ENCODE measurements at places on chromosomes 4 and X. TPM values are rescaled to one million over a fixed set of nuclear protein-coding genes. Genes with fewer than 3 reads are reported as not detected.

- no peak for DNase-seq
Measured at GRCh38 chrX:24017674-24018073, 9.3 kb downstream of the KLHL15 start.

- no peak for DNase-seq
Measured at GRCh38 chrX:39158801-39159657, 357.8 kb downstream of the MID1IP1 start.

SHROOM2 gene
- total RNA-seq: 1.1 TPM

DNA sequence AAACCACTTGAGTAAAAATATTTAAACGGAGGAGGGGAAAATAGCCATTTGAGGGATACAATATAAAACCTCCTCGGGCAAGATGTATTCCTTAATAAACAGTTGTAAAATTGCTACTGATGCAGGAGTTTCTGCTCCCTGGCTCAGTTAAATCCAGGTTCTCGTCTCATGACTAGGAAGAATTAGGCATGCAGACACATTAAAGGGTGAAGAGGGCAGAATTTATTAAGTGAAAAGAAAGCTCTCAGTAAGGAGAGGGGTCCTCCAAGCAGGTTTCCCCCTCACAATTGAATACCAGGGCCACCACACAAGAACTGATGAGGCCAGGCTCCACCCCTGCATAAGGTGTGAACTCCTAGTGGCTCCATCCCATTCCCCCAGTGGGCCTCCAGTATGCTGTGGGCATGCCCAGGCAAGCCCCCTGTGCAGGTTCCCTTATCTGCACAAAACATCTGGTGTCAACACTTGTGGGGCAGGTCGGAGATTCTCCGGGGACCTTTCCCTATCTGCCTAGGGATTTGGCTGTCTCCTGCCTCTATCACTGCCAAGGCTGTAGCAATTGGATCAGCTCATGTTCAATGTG, 80.4 kb downstream of the HS6ST2 start:
- DNase-seq: no peak

OPHN1 gene
- total RNA-seq: 3.1 TPM

GRCh38 chr4:53961351-53961750, 103.1 kb downstream of the CHIC2 start:
- DNase-seq: no peak

- no peak for DNase-seq
Measured at GRCh38 chr4:115850799-115851509, 737.5 kb upstream of the NDST4 start.

GRCh38 chrX:19887911-19888879, 795 bp upstream of the SH3KBP1 start:
- DNase-seq: peak; percentile 40

GRCh38 chrX:78710171-78710570, 37.3 kb upstream of the LPAR4 start:
- no peak for DNase-seq

GRCh38 chr4:91128519-91128918, 1001.3 kb downstream of the CCSER1 start:
- DNase-seq: no peak

GRCh38 chr4:170026253-170027021, at the start of gene MFAP3L:
Gene MFAP3L (minus strand): TSS chr4:170026395. CDS start chr4:170005877, 20,518 bp downstream.
- peak; percentile 91 for DNase-seq

- DNase-seq: no peak
Measured at GRCh38 chr4:113170805-113171468, 121.5 kb downstream of the ANK2 start.

GRCh38 chr4:139175646-139176301, 1.2 kb downstream of the ELF2 start:
- no peak for DNase-seq

HERC5 gene
- 3.7 TPM for total RNA-seq

GRCh38 chr4:141350122-141350905, 129.6 kb downstream of the ZNF330 start:
- DNase-seq: no peak

DNA sequence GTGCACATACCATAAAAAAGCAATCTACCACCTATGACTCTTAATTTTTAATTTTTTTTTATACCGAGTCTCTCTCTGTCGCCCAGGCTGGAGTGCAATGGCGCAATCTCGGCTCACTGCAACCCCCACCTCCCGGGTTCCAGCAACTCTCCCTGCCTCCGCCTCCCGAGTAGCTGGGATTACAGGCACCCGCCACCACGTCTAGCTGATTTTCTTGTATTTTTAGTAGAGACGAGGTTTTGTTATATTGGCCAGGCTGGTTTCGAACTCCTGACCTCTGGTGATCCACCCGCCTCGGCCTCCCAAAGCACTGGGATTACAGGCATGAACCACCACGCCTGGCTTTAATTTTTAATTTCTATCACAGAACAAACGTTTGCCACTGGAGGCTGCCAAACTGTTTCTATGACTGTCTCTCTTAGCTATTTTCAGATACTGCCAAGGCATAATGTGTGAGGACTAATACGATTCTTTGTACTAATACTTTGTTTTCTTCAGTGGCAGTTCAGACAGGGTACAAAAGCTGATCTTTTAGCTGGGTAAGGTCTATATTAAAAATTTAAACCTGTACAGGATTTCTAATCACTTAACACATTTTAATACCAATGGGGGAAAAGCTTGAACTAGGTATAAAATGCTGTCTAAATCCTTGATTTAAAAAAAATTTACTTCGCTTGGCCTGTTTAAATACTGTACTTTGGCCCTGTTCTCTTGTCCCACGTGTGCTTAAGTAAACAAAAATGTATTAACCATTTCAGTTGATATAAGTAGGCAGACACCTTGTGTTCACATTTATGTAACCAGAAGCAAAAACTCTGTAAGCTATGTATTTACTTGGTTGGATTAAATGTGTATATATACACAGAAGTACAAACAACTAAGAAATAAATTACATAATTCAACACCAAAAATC, 2.3 kb downstream of the PGRMC2 start:
- no peak for DNase-seq

DNA sequence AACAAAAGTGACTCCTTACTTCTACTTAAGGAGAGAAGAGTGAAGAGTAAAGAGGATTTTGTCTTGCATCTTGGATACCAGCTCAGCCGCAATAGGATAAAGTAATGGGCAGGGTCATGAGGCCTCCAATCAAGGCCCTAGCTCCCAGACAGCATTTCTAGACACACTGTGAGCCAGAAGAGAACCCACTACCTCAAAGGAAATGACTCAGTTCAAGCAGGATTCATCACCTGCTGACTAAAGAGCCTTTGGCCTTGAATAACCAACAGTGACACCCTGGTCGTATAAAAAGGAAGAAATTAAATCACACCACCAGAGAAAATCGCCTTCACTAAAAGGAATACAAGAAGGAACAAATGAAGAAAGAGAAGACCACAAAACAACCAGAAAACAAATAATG, 416.1 kb downstream of the PCDH18 start:
- no peak for DNase-seq

GRCh38 chrX:118968031-118968430, 6.4 kb upstream of the LONRF3 start:
- DNase-seq: no peak

FGF2 gene
- 14.3 TPM for total RNA-seq

DNA sequence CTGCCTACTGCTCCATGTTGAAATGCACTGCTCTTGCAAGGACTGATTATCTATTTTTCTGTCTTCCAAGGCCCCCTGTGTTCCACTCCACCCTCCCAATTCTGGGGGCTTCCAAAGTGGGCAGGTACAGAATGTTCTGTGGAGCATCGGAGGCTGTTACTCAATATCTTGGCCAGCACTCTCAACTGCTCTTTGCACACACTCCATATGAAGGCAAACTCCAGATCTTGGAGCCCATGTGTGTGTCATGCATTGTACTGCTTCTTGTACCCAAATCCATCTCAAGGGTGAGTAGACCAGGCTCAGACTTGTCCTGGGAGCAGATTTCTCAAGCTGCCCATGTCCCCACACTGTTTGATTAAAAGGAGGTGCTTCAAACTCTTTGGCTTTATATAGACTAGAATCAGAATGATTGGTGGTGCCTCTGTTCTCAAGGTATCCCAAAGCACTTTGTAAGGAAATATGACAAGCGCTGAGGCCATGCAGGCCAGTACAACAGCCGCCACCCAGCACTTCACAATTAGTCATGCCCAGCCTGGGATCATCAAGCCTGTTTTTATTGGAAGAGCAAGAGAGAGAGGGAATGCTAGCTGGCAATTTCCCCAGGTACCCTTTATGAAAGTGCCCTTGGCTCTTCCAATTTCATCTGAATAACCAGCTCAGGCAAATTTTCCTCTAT, 44.3 kb downstream of the AR start:
- DNase-seq: no peak

DNA sequence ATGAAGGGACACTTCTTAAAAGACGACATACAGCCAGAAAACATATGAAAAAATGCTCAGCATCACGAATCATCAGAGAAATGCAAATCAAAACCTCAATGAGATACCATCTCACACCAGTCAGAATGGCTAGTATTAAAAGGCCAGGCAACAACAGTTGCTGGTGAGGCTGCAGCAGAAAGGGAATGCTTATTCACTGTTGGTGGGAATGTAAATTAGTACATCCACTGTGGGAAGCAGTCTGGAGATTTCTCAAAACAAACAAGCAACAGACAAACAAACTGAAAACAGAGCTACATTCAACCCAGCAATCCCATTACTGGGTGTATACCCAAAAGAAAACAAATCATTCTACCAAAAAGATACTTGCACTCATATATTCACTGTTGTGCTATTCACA, 197.9 kb downstream of the EVC2 start:
- no peak for DNase-seq

DNA sequence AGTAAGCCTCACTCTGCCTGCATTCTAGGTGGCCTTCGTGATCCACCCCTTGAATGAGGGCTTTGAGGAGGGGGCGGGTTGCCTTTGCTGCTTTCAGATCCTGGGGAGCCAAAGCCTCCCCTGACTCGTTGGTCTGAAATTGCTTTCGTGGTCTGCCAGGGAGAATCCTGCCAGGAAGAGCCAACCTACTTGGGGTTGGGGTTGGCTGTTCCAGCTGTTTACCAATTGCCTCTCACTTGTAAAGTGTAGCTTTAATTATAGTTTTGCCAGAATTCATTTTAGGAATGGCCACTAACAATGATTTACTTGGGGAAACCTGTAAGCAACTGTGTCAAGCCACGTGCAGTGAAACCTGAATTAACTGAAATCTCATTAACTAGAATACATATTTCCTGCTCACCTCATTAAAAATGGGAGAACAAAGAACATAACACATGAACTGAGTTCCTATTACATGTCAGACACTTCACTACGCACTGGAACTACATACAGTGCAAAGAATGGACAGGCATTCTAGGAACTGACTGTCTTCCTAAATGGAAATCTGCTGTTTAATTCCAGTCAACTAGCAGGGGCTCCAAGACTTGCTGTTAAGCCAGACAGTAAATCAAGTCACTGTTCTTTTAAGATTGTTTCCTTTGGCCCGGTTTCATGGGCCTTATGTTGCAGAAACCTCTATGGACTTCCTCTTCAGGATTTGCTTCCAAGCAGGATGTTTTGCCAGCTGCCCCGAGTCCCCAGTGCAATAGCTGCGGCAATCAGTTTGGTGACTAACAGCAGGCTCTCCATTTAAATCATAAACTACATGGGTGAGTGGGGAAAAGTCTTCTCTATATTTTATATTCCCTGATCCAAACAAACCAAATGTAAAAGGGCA, 16.4 kb upstream of the NKRF start:
- peak; percentile 55 for DNase-seq

FOXP3 gene
- total RNA-seq: not detected

GRCh38 chrX:16465081-16465876, 184.7 kb upstream of the S100G start:
- no peak for DNase-seq

JAKMIP1 gene
- total RNA-seq: 0.10 TPM

ERCC6L gene
- total RNA-seq: 0.10 TPM

GRCh38 chrX:29662101-29662500, 553.3 kb upstream of the MAGEB2 start:
- no peak for DNase-seq

PAGE4 gene
- not detected for total RNA-seq

- DNase-seq: no peak
Measured at GRCh38 chr4:158895797-158896576, 127.2 kb downstream of the FNIP2 start.

DNA sequence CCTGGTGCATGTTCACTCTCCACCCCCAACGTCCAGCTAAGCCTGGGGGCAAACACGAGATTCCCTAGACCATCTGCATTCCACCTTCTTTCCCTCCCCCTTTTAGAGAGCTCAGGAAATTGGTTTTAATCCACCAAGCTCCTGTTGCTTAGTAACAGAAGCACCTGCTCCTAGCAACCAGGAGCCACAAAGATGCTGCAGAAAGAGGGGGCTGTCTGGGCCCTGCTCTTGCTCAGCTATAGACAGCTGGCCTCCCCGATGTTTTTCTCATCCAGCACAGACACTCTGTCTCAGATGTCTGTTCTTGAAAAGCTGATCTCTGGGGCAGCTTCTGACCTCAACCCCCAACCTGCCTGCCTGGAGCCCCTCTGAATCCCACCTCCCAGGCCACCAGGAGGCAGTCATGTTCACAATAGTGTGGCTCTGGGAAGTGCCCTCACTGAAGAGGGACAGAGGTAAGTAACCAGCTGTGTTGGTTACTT, 71.5 kb downstream of the SLC16A2 start:
- DNase-seq: no peak

DNA sequence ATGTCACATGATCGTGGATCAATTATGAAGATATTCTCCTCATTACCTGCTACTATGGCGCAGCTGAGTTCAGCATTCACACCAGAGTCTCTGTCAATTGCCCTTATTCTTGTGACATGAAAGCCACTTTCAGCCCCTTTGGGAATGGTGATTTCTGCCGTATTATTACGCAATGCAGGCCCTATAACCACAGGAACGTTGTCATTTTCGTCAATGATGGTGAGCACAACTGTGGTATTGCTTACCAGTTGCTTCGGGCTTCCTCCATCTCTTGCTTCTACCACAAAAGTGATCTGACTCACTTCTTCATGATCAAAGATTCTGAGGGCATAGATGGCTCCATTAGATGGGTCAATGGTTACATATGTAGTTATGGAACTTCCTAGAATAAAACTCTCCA, 2.1 kb downstream of the PCDH18 start:
- no peak for DNase-seq

DNA sequence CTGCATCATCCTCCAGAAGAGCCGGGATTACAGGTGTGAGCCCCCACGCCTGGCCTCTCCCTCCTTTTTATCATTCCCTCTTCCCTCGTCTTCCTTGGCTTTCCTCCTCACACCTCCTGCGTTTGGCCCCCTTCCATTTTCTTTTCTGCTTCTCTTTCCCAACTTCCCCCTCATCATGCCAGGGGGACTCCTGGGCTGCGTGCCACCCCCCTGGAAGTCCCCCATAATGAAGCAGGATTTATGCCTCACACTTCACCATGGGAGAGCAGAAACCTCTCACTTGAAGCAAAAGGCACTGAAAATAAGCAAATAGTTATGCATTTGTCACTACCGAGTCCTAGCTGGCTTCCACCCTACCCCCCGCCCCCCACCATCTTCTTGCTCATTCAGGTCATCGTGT, 7.9 kb downstream of the TKTL1 start:
- DNase-seq: peak; percentile 2

VGLL1 gene
- total RNA-seq: not detected

DNA sequence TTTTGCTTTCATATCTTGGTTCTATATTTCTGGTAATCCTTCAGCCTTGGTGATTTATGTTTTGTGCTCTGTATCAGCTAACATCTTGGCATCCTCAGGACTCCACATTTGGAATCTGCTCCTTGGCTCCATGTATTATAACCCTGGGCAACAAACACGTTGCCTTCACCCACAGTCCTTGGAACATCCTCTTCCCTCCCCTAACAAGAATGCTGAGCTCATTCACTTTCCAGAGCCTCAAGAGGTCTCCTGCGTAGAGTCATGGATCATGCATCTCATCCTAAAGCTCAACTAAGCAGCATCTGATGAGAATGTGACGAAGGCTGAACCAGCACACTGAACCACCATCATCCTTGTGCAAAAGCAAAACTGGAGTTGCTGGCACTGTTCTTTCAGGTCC, 60.5 kb upstream of the C1GALT1C1 start:
- DNase-seq: no peak

Data from left cardiac atrium (tissue), 4 donors.